ENCODE measurements at places on chromosomes 1 and 21.

DNA sequence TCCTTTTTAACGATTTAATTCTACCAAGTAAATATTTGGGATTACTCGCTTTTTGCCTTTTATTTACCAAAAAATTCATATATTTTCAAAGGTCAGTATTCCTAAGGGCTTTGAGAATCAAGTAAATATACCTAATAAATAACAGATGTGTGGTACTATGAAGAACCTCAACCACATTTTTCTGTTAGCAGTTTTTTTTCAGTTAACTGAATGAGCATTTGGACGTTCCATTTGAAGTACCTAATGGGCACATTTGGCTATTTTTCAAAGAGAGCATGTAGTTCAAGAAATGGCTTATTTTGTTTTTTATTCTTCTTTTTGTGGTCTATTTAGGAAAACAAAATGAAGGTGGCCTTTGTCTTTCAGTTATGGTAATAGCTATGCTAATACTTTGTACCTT, 253.0 kb downstream of the GPR52 start:
- DNase-seq = no peak

DNA sequence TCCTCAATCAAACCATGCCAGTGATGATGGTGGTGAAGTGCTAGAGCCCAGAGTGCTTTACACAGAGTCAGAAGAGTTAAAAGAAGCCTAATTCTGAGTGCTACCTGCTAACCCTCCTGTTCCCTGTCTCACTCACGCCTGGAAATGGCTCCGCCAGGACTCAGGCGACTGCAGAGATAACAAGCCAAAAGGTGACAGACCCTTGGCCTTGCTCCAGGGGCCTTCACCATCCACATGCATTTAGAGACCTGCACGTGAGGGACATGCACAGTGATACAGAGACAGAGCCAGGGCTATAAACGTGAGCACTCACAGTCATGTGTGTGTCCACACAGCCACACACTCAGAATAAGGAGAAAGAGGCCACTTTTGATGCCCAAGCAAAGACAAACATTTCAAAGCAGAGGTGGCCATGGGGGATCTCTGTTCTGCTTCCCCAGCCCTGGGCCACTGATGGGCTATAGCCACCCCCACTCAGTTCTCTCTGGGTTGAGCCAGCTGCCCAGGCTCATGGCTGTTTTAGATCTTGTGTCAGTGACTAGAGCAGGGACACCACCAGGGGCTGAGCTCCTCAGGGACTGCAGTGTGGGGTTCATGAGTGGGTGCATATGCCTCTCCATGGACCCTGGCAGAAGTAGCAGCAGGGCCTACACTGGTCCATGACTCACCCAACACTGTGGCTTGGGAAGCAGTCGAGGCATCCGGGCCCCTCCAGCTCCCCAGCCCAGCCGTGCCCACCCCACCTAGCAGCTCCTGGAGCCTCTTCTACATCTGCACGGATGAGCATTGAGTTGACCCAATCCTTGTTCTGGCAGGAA, 117.2 kb downstream of the EPHB2 start:
- no peak for DNase-seq

- DNase-seq = no peak
These were observed 48.6 kb downstream of the INTS7 start for GRCh38 chr1:211986628-211987254.

- DNase-seq = no peak
These were observed 18.7 kb upstream of the WARS2 start for GRCh38 chr1:119159111-119159510.

GRCh38 chr1:244846653-244847052, 11.2 kb downstream of the COX20 start:
- DNase-seq = no peak

GRCh38 chr1:202711949-202712635, 1.8 kb upstream of the SYT2 start:
- no peak for DNase-seq

DNA sequence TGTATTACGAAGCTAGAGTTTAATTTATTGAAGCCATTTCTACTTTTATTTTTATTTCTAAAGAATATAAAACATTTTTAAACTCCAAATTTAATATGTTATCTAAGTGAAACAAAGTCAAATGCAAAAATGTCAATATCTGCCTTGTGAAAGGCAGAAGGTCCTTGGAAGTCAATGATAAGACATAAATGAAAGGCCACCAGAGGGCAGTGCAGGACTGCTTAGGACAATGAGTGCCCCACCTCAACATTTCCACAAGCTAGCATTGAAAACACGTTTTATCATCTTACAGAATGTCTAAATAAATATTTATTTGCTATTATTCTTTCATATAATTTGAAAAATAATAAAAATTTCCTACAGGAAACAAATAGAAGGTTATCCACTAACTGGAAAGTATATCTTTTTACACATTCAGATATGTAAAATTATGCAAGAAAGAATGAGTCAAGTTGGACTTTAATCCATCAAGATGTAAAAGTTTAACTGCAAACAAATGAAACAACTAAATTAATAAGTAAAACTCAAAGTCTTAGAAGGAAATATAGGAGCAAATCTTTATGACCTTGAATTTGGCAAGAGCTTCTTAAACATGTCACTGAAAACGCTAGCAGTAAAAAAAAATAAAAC, 140.1 kb upstream of the FMN2 start:
- DNase-seq = no peak

DNA sequence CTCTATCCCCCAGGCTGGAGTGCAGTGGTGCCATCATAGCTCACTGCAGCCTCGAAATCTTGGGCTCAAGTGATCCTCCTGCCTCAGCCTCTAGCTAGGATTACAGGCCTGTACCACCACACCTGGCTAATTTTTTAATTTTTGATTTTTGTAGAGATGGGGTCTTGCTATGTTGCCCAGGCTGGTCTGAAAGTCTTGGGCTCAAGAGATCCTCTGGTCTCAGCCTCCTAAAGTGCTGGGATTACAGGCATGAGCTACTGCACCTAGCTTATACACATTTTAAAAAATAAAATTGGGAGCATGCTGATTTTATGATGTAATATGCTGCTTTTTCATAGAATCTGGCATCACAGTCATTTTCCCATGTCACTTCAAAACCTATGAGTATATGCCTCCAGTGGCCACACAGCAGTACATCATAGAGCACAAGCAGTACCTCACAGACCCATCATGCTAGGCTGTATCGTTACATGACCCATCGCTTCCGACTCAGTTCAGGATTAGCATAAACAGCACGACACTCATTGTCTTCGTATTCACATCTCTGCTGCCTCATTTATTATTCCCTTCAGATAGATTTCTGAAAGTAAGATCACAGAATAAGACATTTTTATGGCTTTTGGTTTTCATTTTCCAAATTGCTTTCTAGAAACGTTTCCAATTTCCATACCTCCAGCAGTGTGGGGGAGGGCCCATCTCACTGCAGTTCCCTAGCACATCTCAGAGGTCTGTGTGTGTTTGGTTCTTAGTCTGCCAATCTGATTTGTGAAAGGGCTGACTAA, 35.9 kb upstream of the CCSAP start:
- DNase-seq = no peak

GRCh38 chr1:115671176-115671934, 29.6 kb downstream of the VANGL1 start:
- DNase-seq = no peak

GRCh38 chr1:11948822-11949458, 14.4 kb downstream of the PLOD1 start:
- DNase-seq = no peak

- DNase-seq = no peak
These were observed 13.7 kb upstream of the SRP9 start for GRCh38 chr1:225763716-225764548.

Data from GOT3 (cell line).